Mucosa of gallbladder (tissue), 1 donor: ENCODE measurements at places on chromosomes 2 and 18. TPM values are rescaled to one million over a fixed set of nuclear protein-coding genes. Genes with fewer than 3 reads are reported as not detected.

DNA sequence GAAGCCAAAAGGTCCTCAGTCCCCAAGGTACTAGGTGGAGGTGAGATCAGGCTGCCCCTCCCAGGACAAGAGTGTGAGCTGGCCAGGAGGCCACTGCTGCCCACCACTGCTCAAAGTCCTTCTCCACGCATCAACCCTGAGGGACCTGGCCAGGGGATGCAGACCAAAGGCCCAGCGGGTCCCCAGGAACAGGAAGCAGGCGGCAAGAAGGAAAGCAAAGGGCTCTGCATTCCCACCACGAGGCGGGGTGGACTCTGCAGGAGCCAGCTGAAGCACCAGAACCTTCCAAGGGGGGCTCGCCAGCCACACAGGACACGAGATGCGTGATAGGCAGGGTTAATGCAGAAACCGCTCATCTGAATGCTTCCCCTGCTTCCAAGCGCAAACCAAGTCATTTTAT, 67.4 kb downstream of the TFCP2L1 start:
- no peak for DNase-seq

DNA sequence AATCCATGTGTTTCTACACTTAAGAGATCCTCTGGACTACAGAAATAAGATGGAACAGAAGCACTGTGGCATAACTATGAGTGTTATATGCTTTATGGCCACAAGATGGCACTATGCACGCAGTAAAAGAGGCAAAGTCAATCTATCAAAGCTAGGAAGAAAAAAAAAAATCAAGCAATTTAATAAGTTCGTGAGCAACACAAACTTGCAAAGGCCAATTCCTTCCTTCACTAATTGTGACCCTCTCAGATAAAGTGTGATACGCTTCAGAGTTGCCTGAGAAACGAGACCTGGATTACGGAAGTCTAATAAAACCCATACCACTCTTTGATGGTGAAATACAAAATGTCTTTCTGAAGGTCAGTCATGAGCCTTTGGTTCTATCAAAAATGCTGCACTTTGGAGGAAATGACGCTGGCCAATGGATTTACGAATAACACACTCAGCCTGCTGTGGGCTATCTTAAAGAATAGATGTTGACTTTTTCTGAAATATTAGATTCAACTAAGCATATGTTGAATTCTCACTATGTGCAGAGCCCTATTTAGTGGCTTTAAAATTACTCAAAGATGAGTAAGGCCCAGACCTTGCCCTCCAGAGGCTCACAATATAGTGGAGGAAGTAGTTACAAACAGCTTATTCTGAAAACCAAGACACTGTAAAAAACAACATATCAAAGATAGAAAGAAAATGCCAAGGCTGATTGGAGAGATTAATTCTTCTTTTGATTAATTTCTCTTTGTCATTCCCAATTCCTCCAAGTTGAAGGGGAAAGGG, 35.5 kb upstream of the TTR start:
- peak; percentile 68 for DNase-seq

Gene CNDP1
- 4.0 TPM for total RNA-seq

- no peak for DNase-seq
These were observed 37.7 kb upstream of the SYT4 start for GRCh38 chr18:43314941-43315340.

Gene HSPE1
- total RNA-seq, result 115 TPM
